Activated naive CD4-positive, alpha-beta T cell treated with anti-CD3 and anti-CD28 coated beads for 36 hours (primary cell): ENCODE measurements at places on chromosomes 6 and 20. TPM values are rescaled to one million over a fixed set of nuclear protein-coding genes. Genes with fewer than 3 reads are reported as not detected.

The SYCP2 gene
- total RNA-seq, result 1.2 TPM

The TRAPPC3L gene
- total RNA-seq, result not detected

The PDSS2 gene
- 10.5 TPM for total RNA-seq

The CTAGE9 gene
- not detected for total RNA-seq

The TPD52L1 gene
- total RNA-seq, result 5.6 TPM

The MRPL18 gene
- 75.8 TPM for total RNA-seq

The SCGN gene
- total RNA-seq, result not detected

The KHDC1L gene
- not detected for total RNA-seq

The ZNF334 gene
- total RNA-seq, result 1.7 TPM

The LY6G5C gene
- 0.93 TPM for total RNA-seq

The FBXO30 gene
- total RNA-seq, result 2.1 TPM

The PBX2 gene
- 46.5 TPM for total RNA-seq

The GNAS-AS1 gene
- total RNA-seq, result 1.9 TPM

The NFS1 gene
- total RNA-seq, result 33.6 TPM

The STX11 gene
- total RNA-seq, result 17.5 TPM

The GLP1R gene
- total RNA-seq, result 0.07 TPM
